ENCODE measurements at places on chromosomes 4 and X.

GRCh38 chr4:114782415-114783214 is 184.0 kb downstream of the UGT8 start:
- DNase-seq, result no peak

DNA sequence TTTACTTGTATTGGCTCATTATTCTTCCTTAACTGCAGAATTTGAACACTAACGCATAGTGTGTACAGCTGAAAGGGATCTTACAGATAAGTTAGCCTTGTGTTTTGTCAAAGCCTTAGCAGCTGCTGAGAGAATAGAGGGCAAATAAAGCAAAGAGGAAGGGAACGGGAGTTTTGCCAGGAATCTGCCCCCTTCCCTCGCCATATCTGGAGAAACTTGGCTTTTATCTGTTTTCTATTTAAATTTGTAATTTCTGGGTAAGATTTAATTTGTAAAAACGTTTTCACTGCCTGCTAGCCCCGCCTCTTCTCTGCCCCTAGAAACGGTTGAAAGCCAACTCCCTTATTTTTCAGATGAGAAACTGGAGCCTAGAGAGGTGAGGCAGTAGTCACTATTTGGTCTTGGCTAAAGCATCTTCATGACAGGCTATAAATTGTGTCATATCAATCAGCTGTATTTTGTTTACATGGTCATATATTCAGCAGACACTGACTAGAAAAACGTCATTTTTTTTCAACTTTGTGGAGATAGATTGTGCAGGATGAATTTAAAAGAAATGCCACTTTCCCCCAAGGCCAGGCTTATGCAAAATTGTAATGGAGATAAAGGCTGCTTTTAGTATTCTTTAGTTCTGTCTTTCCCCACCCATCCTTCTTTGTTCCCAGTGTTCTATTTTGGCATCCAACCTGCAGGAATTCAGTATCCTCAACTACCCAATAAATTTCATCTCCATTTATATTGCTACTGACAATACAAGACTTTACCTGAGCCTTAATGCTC is 319.4 kb downstream of the SH2D1A start:
- DNase-seq, result no peak

GRCh38 chrX:134569306-134569705 is 89.0 kb downstream of the PLAC1 start:
- DNase-seq, result no peak

DNA sequence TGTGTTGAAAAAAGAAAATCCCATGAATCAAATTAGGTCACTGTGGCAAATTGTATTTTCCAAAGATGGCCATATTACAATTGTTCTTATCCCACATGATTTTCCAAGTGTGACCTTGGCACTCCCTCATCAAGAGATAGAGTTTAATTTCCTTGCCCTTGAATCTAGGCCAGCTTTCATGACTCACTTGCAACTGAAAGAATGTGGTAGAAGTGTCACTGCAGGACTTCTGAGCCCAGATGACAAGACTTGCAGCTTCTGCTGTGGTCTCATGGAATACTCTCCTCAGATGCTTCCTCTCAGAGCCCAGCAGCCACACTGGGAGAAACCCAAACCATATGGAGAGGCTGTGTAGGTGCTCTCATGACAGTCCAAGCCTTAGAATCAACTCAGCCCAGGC is 139.0 kb downstream of the ADAMTS3 start:
- no peak for DNase-seq

- no peak for DNase-seq
These were observed 740.6 kb upstream of the FAM241A start for GRCh38 chr4:111404673-111405072.

GRCh38 chrX:129593137-129593536 is 53.1 kb downstream of the OCRL start:
- no peak for DNase-seq

DNA sequence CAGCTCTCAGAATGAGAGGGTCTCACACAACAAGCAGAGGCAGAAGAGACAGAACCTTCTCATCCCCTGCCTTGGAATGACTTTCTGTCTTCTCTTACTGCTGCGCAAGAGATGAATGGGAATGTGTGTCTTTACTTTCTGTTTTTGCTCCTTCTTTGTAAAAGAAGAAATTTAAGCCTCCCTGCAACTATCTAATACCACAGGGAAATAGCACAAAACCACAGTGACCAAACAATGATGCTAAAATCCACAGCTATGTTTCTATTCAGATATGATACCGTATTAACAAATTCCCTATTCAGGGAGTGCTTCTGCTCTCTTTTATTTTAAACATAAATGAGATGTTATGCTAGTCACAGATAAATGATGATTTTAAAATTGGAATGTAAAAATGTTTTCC is 173.8 kb upstream of the RAI2 start:
- DNase-seq, result no peak
